ENCODE measurements at places on chromosomes 1 and 21.

- DNase-seq, result no peak
These were observed 13.6 kb downstream of the TTC39A start for GRCh38 chr1:51316846-51317120.

DNA sequence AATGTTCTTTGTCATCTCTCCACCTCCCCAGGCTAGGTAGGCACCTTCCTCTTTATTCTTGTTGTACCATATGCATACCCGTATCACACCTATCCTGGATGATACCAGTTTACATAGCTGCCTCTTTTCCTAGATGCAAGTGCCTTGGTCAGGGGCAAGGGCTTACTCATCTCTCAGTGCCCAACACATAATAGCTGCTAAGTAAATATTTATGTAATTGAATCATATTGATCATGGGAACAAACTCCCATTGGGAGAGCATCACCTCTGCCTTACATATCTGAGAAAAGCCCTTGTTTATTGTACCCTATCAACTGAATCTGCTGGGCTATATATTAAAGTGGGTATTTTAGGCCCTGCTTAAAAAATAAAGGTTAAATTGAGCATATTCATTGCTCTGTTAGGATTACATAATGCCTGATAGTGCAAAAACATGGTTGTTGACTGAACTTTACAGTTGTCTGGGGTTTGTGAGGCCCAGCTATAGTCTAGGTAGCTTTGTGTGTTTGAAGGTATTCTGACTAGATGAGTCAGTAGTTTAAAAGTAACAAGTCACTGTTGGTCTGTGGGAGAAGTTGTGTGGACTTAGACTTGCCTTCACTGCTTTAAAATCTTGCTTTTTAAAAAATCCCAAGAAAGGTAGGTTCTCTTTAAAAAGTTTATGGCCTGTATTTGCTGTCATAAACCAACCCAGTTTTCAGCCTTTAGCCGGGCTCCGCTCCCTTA, 82.6 kb downstream of the OLFML2B start:
- DNase-seq, result no peak

DNA sequence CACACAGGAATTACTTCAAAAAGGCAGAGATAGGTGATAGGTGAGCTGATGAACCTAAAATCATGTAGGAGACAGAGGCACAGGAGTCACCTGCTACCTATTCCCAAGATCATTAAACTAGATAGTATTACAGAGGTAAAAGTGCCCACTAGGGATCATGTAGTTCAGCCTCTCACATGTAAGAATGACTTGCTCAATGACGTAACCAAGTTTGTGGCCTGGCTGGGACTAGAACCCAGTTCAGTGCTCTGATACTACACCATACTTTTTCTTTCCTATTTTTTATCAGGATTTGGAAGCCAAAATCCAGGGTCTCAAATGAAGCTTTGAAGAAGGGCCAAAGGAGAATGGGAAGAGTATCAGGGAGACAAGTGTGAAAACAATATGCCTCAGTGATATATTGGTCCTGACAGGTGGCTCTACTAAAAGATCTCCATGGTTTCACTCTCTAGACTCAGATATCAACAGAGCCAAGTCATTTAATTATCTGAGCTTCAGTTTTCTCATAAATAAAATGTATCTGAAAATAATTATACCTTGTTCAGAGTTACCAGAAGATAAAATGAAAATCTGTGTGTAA, 87.3 kb upstream of the SLFNL1 start:
- no peak for DNase-seq

DNA sequence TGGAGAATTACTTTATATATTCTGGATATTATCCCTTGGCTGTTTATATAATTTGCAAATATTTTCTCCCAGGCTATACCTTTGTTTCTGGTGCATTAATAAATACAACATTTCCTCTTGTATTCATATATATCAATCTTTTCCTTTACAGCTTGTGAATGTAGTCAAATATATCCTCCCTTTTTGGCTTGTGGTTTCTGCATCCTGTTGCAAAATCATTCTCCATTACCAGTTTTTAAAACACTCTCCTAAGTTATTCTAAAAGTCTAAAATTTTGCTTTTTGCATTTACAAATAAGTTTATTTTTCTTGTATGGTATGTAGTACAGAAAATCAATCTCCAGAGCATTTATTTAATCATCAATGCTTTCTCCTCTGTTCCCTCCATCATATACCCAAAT, 909.4 kb downstream of the ADGRL2 start:
- DNase-seq, result no peak

DNA sequence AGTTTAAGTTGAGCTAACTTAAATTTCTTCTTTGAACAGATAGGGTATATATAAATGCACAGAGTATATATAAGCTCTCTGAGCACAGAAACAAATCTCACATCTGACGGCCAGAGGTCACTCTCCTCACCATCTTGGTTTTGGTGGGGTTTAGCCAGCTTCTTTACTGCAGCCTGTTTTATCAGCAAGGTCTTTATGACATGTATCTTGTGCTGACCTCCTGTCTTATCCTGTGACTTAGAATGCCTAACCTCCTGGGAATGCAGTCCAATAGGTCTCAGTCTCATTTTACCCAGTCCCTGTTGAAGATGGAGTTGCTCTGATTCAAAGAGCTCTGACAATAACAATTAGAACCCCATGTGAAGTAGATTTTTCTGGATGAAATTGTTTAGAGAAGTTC, 1.6 kb upstream of the MOV10 start:
- no peak for DNase-seq

DNA sequence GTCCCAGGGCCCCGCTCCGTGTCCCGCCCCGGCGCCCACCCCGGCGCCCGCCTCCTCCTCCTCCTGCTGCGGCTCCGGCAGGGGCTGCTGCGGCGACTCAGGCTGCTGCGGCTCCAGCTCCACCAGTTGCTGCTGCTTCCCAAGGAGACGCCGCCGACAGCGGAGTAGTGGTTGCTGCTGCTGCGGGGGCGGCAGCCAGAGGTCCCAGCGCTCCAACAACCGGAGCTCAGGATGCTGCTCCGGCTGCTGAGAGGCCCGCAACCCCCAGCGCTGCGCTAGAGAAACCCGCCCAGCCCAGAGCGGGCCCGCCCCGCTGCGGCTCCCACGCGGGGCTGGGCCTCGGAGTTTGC, 1.1 kb downstream of the CRCT1 start:
- no peak for DNase-seq

Data from GM18507 (cell line).